ENCODE measurements at places on chromosomes 16 and 17.

- no peak for DNase-seq
These were observed 165.1 kb upstream of the TNRC6C start for GRCh38 chr17:77793146-77793970.

GRCh38 chr16:88384222-88385111 lies 1.7 kb downstream of the ZNF469 start:
- DNase-seq = no peak

GRCh38 chr16:79061181-79061580 lies 539.4 kb downstream of the MAF start:
- no peak for DNase-seq

- no peak for DNase-seq
These were observed 4.9 kb upstream of the TBX4 start for GRCh38 chr17:61447358-61447757.

DNA sequence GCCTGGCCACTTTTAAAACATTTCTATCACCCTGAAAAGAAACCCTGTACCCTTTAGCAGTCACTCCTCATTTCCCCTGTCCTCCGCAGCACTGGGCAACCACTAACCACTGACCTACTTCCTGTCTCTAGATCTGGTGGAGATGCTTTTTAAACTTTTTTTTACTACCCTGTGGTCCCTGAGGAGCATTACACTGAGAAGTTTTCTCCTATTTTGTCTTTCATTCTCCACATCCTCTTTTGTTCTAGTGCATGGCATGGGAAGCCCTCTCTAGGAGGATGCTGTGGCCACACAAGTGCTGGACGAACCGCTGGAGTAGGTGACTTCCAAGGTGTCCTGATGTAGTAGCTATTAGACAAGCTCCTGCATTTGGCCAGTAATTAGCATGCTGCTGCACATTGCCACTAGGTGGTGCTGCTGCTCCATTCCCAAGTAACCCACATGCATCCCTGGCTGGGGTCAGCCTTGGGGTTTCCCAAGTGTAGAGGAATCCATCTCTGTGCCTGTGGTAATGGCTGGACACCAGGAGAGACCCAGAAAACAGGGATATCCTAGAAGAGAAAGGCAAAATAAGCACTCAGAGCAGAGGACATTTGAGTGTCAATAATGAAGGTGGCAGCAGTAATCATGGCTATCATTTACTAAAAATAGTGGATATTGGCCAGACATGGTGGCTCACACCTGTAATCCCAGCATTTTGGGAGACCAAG lies 143.8 kb upstream of the CRHR1 start:
- peak; percentile 60 for DNase-seq

DNA sequence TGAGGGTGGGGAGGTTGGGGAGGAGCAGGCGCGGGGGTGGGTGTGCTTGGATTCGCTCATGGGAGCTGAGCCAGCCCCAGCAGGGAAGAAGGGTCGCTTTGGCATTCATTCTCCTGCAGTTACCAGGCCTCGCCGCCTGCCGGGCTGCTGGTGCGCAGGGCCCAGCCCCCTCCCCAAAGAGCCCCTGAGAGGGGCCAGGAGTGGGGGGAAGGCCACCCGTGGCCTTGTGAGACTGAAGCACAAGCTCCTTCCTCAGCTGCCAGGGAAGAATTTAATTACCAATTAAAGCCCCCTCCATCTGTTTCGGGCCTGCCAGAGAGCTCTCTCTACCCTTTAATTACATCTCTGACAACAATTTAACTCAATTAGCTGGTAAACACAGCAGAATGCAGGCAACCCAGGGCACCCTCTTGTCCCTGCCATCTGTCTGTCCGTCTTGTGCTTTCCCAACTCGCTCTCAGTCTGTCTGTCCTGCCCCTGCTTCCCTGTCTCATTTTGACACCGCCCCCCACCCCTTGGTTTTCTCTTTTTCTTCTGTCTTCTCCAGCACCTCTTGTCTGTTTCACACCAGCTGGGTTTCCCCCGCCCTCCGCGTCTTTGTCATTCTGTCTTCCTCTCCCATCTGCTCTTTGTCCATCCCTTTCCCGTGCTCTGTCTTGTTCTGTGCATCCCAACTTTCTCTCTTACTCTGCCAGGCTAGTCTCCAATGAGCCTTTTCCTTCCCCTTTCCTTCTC lies 32.7 kb downstream of the CDK5RAP3 start:
- no peak for DNase-seq

DNA sequence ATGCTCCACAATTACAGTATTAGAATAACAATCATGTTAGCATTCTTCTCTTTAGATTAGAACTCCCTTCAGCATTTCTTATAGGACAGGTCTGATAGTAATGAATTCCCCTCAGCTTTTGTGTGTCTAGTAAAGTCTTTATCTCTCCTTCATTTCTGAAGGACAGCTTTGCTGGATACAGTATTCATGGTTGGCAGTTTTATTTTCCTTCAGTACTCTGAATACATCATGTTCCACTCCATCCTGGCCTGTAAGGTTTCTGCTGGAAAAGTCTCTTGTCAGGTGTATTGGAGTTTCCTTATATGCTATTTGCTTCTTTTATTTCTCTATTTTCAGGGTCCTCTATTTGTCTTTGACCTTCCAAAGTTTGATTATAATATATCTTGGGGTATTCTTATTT lies 4.0 kb upstream of the ABCA10 start:
- DNase-seq = no peak

- DNase-seq = no peak
These were observed 58.9 kb downstream of the IL21R start for GRCh38 chr16:27460663-27461482.

DNA sequence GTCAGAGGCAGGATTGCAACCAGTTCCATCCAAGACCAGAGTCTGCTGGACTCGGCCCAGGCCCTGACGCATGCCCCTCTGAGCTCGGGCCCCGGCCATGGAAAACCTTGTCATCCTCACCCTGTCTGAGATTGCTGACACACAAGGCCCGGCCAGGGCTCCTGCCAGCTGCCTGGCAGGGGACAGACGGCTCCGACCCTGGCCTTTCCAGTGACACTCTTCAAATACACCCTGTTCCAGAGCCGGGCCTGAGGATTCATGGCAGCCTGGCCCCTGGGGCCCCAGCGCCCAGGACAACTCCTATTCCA lies 3.2 kb upstream of the PABPN1L start:
- DNase-seq = no peak

GRCh38 chr17:44314869-44315661 lies 6.7 kb downstream of the RUNDC3A start:
- no peak for DNase-seq

DNA sequence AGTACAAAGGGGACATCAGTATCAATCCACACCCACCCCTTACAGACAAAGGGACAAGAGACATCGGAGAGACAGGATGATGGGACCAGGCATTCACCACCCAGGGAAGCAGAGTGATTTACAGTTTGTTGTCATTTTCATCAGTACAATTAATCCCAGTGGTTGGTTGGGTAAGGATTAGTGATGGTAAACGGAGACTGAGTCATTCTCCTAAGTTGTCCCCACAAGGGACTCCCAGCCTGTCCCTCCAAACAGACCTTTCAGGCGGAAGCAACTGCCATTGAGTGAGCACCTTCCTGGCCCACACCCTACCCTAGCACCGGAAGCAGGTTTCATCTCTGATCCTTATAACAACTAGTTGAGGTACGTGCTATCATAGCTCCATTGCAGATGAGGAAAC lies 11.2 kb downstream of the PPL start:
- no peak for DNase-seq

DNA sequence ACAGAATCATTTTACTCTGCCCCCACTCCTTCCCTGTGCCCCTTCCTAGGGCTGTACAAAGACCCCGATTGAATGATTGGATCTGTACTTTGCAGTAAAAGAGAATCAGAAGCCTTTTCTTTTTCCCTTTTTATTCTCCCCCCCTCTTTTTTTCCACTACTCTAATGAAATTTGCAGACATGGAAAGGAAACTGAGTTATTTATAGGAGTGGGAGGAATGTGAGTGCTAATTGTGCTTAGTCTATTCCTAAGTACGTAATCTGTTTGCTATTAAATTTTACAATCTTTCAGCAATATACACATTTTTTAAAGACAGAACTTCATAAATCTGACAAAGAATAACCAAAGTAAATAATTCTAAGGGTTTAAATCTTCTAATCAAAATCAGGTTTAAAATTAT lies 314.3 kb downstream of the MAP2K6 start:
- DNase-seq = no peak

- no peak for DNase-seq
These were observed 26.7 kb upstream of the CFAP20 start for GRCh38 chr16:58155839-58156238.

Data from stimulated activated CD4-positive, alpha-beta T cell treated with anti-CD3 and anti-CD28 coated beads, Interleukin-1b, Interleukin-23, amount 100 ng/mL, for 4 hours (primary cell).